GM13977 (cell line): ENCODE measurements at places on chromosomes 13 and 19.

GRCh38 chr19:12770922-12771321 is 4.4 kb downstream of the HOOK2 start:
- DNase-seq: no peak

GRCh38 chr19:1862424-1863327 is 703 bp downstream of the KLF16 start:
- DNase-seq: peak; percentile 88

DNA sequence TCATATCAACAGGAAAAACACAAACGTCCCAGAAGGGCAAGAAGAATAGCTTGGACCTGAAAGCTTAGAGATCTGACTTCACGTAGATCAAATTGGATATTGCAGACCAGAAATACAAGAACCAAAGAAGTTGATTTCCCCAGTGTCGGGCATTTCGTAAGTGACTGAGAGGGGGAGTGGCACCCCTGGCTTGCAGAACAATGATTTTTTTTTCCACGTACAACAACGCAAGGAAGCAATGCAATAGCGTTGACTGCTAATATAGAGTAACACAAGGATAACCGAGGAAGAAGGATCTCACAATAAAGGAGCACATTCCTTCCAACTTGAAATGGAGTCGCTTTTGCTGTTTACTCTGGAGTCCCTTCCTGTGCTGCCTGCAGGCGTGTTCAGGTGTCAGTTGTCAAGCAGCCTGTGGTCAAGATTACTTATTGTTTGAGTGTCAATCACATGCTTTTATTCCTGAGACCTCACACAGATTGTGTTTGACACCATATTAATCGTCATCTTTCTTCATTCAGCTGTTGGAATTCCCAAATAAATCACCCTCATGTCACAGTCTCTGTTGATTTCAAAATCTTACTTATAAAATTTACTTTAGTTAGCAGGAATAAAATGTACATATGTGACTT is 139.4 kb downstream of the FREM2 start:
- DNase-seq: no peak

- no peak for DNase-seq
Observed at GRCh38 chr13:30601836-30602235, 15.9 kb upstream of the USPL1 start.

DNA sequence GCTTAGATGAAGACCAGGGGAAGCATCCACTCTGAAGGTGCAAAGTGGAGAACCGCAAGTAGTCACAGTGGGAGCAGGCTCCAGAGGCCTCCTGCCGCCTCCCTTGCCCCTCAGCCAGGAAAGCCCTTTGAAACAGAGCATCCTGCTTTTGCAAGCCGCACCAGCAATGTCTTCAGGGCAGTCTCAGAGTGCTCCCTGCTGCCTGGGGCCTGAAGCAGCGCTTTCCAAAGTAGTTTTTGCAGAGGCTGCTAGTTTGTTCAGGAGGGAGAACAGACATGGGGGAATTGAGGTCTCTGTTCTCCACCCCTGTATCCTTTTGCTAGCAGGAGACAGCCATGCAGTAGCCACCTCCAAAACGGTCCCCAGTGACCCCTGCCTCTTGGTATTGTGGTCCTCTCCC is 15.8 kb upstream of the POP4 start:
- no peak for DNase-seq

DNA sequence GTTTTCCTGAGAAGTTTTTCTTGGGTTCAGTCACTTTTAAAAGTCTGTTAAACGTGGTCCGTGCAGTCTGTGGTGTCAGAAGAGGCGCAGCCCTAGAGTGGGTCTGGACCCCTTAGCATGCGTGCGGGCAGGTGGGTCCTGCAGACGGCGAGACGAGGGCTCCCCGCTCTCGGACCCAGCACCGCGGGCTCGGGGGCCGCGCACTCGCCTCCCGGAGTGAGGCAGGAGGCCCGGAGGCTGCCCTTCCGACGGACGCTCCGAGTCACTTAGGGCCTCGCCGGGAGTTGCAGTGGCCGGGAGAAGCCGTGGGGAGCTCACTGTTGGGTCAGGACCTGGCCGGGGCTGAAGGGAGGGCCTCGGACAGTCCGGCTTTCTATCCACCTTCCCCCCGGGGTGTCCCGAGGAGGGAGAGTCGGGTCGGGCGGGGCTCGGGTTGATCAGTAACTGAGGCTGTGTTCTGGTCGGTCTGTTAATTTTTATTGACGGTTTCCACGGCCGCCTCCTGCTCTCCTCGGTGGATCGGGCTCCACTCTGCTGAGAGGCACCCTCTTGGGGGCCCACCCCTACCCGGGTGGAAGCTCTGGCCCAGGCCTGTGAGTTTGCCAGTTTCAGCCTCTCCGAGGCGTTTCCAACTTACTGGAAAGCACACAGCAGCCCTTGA is 1.3 kb downstream of the PTBP1 start:
- DNase-seq: no peak

DNA sequence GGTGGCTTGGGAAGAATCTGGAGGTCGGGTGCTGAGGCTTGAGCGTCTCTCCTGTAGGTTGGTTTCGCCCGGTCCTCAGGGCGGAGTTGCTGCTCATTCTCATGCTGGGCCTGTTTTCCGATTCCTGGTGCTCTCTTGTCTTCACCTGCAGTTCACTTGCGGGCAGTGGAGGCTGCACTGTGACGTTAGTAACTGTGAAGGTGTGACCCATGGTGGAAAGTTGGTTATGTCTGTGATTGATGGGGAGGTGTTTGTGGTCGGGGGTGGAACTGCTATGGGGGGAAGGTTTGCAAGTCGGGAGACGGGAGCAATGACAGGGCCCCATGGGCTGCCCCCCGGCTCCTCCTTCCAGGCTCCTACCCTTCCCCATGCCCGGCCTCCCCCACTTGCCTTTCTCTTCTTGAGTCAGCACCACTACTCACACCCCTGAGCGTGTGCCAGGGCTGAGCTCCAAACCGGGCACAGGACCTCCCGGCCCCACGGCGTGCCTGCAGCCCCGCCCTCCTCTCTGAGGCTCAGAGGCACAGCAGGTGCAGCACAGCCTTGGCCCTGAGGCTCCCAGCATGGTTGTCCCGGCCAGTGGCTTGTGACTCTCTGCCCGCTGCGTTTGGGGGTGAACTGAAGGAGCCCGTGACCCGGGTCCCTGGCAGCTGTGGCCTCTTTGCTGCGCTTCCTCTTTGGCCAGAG is 79.1 kb downstream of the ATP11A start:
- no peak for DNase-seq

GRCh38 chr13:39129213-39129612 is 91.0 kb downstream of the NHLRC3 start:
- DNase-seq: no peak

DNA sequence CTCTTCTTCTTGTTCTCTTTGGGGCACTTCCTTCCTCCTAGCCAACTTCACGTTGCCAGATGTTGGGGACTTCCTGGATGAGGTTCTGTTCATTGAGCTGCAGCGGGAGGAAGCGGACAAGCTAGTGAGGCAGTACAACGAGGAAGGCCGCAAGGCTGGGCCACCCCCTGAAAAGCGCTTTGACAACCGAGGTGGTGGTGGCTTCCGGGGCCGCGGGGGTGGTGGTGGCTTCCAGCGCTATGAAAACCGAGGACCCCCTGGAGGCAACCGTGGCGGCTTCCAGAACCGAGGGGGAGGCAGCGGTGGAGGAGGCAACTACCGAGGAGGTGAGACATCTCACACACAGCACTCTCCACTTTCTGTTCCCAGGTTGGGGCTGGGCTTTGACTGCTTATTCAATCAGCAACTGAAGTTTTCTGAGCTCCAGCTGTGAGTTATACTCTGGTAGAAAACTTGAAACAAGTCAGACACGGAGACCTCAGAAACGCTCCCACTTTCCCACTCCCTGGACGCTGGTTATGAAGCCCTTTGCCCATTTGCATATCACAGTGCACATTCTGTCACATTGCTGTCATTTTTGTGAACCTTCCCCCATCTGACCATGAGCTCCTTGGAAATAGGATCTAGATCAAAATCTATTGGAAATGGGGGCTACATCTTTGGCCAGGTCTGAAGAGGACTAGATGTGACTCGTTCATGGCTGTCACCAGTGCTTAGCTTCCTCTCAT is 7.2 kb upstream of the CCDC97 start:
- peak; percentile 84 for DNase-seq

DNA sequence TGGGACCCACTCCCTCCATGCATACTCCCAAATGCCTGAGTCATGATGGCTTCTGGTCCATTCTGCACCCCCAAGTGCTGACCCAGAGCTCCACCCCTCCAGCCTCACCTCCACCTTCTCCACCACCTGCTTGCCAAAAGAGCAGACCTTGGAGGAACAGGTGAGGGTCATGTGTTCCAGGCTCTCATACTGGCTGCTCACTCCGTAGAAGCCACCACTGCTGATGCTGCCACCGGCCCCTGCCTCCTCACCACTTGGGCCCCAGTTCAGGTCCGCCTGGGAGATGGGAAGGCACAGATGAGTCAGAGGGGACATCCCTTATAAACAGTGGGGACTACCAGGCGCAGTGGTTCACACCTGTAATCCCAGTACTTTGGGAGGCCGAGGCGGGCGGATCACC is 7.9 kb downstream of the CD37 start:
- peak; percentile 54 for DNase-seq

GRCh38 chr19:14402332-14403144 is 16.6 kb downstream of the DDX39A start:
- DNase-seq: no peak
